ENCODE measurements at places on chromosomes 16 and 17.

GRCh38 chr17:22277595-22277994 is 585.3 kb downstream of the KCNJ18 start:
- DNase-seq: no peak

GRCh38 chr17:38969281-38969680 is 2.1 kb upstream of the FBXO47 start:
- no peak for DNase-seq

GRCh38 chr17:58632324-58633314 is 59.2 kb downstream of the TEX14 start:
- no peak for DNase-seq

- no peak for DNase-seq
Measured at GRCh38 chr17:58310511-58311428, 17.8 kb downstream of the TSPOAP1 start.

DNA sequence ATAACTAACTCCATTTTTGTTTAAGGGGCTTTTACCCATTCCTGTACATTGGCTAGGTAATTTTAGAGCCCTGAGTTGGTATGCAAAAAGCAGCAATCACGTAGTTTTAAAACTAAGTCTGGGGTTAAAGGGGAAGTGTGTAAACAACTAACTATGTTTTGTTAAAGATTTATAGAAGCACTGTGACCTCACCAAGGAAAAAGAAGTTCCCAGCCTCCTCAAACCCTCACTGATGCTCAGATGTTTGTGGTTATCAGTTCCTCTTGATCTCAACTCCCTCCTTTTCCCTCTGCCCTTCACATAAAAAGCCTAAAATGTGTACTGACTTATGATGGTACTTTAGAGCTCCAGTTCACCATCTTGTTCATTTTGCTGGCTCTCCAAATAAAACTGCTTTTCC is 119.9 kb upstream of the IRX6 start:
- no peak for DNase-seq

DNA sequence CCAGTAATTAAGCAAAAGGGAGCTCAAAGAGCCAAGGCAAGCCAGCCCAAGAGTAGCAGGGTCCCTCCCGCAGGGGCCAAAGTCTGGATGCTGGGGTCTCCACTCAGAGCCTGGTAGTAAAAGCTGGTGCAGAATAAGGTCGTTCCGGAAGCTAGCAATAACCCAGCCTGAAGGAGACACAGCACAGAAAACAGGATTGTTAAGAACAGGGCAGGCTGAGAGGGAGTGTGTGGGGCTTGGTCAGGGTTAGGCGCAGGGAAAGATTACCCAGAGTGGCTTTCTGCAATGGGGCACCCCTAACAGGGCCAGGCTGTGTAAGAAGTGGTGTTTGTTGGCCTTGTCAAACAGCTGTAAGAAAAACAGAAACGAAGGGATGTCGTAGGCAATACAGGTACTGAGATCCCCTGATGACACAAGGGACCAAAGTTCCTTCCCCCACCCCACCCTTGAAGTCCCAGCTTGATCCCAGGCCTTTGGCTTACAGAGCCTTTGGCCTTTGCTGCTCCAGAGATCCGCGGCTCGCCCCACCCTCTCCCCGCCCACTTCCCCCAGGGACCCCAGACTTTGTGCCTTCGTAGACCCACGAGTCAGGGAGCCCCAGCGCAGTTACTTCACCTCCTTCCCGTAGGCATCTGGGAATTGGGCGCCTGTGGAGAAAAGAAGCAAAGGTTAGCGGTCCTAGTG is 712 bp downstream of the TMEM256 start:
- DNase-seq: no peak

GRCh38 chr16:57852189-57852588 is 49.9 kb upstream of the KIFC3 start:
- DNase-seq: no peak

DNA sequence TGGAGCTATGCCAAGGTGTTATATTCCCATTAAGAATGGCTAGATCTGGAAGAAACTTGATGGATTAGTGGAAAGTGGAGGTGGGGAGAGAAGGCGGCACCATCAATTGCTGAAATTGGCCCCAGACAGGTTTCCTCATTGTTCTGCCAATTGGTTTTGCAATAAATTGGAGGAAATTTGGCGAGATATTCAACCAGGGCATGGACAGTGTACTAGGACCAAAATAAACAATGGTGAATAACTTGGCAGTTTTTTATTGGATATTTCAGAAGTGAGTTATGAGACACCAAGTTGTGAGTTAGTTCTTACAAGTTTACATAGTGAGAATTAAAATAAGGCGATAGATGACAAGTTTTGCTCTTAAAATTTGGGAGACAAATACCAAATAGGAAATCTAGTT is 41.1 kb upstream of the SOX9 start:
- DNase-seq: no peak

Measured in GM04503 (cell line).